ENCODE measurements at places on chromosomes 5 and 9.

DNA sequence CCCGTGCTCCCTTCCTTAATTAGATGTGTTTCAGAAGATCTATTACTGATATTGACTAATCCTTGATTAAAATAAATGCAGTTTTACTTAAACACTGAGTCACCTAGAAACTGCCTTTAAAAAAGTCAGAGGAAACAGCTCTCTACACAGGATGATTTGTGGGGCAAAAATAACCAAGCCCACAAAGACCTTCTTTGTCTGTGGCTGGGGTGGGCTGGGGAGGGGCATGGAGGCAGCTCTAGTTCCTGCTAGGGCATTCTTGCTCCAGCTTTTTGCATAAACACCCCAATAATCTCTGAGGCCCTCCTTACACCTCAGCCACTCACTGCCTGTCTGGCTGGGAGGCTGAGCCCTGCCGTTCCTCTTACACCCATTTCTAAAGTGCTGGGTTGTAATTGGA, 227.6 kb upstream of the DAP start:
- no peak for DNase-seq

GRCh38 chr9:129423216-129423615, 197.7 kb downstream of the C9orf50 start:
- no peak for DNase-seq

- no peak for DNase-seq
These were observed 732 bp downstream of the PBX3 start for GRCh38 chr9:125747765-125748445.

DNA sequence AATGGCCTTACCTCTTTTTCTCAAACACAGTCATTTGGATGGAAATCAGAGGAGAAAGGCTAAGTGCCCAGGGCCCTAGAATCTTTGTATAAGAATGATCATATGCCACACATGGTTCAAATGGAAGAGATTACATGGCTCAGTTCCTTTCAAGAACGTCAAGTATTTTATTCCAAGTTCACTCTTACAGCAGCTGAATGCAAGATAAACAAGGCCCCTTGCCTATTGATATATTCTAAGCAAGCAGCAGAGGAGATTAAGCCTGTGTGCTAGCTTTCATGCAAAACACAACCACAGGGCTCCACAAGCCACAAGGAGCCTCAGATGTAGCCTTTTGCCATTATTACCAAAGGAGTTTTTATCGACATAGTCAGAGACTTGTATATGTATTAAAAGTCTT, 55.3 kb upstream of the SLCO6A1 start:
- DNase-seq, result no peak

GRCh38 chr9:107176436-107177151, 106.5 kb upstream of the RAD23B start:
- DNase-seq, result no peak

DNA sequence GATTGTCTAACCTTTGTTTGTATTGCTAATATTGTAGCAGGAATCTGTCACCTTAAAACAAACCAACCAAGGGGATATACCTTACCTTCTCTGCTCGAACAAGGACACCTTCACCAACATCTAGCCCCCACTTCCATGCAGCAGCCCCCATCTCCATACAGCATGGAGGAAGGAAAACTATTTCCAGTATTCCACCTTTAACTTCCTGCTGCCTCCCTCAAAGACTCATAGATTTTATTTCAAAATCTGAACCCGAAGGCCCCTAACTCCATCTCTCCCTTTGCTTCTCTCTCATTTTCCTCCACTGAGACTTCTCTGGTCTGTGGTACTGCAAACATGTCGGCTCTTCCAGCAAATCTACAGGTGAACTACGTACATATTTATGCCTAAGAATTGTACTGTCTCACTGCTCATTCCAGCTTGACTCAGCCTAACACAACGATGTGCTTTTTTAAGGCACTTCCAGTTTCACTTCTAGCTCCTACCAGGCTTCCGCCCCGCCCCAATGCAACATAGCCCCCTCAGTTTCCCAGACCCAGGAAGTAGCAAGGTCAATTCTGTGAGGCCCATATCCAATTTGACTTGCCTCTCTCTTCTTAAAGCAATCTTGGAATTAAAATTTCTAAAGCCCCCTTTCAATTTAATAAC, 70.7 kb upstream of the RNF38 start:
- DNase-seq, result no peak

- no peak for DNase-seq
These were observed 116.2 kb downstream of the ROR2 start for GRCh38 chr9:91833878-91834255.

DNA sequence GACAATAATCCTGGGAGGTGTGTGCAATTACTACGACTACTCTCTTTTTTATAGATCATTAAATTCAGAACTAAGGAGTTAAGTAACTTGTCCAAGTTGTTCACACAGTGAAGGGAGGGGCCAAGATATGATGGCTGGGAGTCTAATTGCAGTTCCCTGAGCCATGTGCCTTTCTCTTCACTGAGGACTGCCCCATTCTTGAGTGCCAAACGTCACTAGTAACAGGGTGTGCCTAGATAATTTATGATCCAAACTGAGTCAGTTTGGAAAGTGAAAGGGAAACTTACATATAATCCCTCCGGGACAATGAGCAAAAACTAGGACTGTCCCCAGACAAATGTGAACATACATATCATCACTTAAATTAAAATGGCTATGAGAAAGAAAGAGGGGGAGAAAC, 20.2 kb downstream of the IL7R start:
- DNase-seq, result no peak

DNA sequence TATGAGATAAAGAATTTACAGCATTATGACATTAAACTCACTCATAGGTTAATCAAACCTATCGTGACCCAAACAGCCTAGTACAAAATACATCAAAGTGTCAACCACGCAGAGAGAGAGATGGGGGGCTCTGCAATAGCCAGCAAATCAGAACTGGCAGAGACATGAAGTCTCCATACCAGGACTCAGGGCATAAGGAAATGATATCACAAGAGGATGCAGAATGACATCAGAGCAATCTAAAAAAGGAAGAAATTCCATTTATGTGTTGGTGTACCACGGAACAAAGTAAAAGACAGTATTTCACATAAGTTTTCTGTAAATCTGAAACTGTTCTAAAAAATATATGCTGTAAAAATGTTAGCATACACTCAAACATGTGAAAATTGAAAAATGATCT, 24.6 kb downstream of the BICD2 start:
- DNase-seq, result no peak

DNA sequence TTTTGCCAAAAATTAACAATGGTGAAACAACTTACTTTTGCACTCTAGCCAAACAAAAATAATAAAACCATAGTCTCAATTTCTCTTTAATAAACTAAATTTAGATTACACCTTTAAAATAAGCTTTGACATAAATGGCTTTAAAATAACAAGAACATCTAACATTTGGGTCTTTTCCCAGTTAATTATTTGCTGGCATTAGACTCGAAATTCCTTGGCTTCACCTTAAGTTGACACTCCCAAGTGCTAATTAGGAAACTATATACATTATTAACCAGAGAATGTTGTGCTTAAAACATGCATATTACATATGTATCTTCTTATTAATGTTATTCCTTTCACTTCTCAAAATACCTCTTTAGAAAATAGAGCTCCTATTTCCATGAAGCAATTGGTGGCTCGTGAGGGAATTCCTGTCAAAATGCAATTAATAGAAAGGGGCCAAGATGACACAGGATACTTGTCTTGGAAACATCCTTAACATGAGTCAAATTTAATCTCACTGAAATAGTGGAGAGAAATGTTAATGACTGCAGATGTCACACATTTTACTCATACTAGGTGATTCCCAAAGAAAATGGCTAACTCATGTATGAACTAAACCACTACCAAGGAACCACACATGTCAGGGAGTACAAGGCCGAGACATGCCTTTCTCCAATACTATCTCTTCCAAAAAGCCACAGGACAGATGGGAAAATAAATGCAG, 932.9 kb upstream of the DMAC1 start:
- no peak for DNase-seq

- no peak for DNase-seq
These were observed 42.7 kb upstream of the IL17B start for GRCh38 chr5:149421834-149422233.

DNA sequence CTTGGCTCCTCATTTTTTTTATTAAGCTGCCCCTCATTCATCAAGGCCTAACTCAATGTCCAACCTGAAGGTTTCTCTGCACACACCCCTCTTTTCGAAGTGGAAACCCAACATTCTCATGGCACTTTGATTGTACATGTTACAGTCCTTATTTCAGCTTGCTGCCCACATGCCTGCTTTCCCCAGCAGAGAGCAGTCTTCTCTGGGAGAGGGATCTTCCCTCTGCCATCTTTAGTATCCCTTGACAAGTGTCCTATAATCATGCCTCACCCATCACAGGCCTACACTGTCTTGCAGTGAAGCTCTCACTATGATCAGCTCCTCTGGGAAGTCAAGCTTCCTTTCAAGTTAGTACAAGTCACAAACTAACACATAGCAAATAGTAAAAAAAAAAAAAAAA, 175.1 kb downstream of the ACER2 start:
- DNase-seq, result no peak

- DNase-seq, result no peak
These were observed 17.2 kb downstream of the ENHO start for GRCh38 chr9:34505370-34506120.

DNA sequence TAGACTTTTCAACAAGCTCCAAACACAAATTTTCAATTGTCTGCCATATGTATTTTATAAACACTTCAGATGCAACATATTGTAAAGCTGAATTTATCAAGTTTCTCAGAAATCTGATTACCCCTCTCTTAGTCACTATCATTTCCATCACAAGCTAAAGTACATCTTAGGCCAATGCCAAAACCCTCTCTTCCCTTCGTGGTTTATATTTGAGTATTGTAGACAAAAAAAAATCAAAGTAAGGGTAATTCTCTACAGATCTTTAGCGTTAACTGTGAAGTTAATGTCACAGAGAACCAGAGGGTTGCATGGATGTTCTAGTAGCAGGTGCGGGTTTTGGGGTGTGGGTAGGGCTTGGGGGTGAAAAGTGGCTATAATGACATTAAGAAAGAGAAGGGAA, 387.7 kb upstream of the PTGER4 start:
- no peak for DNase-seq

DNA sequence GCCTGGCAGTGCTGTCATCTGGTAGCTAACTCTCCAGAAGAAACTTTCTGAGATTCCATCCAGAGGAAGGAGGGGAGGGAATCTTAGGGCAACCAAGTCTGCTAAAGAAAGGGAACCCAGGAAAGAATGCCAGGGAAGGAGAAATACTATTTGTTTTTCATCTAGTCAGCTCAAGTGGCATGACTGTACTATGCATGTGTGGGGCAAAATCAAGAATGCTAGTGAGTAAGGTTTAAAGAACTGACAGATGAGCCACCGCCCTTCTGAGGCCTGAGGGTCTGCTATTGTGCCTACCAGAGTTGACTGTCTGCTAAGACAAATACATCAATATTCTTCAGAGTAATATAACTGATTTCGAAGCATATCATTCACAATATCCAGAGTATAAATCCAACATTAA, 204.2 kb downstream of the SLC12A2 start:
- DNase-seq, result no peak

- DNase-seq, result no peak
These were observed 1310.0 kb upstream of the C9orf72 start for GRCh38 chr9:28883234-28883633.

DNA sequence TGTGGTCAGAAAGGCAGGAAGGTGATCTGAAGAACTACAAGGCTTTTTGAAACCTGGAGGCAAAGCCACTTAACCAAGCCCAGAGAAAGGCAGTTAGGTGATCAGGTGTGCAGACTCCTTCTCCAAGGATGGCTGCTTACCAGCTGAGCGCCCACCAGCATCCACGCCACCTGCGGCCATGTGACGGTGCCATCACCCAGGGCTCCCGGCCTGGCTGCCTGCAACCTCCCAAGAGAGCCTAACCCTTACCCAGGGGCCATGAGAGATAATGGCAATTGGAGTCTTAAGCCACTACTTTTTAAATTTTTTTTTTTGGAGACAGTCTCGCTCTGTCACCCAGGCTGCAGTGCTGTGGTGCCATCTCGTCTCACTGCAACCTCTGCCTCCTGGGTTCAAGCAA, 33.1 kb upstream of the PHYKPL start:
- no peak for DNase-seq

DNA sequence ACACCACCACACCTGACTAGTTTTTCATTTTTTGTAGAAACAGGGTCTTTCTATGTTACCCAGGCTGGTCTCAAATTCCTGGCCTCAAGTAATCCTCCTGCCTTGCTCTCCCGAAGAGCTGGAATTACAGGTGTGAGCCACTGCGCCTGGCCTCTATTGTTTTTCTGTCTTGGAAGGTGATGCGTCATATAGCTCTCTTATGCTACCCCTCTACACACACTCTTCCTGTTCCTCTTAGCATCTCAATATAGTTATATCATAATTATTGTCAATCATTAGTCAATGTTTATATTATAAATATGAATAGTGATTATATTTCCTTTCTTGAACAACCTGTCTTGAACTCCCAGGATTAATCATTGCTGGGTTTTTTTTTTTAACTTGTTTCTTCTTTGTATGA, 7.3 kb downstream of the PKD2L2 start:
- no peak for DNase-seq

DNA sequence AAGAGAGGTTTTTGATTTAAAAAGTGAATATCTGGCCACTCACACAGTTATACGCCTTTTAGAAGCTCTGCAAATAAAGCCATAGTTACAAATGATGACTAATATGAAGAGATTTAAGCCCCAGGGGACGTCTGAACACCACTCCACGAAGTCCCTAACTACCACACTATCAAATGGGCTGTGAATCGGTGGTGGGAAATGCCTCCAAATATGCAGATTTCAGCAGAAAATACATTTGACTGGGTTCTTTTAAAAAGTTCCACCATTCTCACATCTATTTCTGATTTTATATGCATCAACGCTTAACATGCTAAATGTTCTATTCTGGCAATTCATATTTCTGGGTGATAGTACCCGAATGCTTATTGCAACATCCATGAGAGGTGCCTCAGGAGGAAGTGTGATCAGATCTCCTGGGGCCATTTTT, 22.5 kb downstream of the TICAM2 start:
- DNase-seq, result no peak

DNA sequence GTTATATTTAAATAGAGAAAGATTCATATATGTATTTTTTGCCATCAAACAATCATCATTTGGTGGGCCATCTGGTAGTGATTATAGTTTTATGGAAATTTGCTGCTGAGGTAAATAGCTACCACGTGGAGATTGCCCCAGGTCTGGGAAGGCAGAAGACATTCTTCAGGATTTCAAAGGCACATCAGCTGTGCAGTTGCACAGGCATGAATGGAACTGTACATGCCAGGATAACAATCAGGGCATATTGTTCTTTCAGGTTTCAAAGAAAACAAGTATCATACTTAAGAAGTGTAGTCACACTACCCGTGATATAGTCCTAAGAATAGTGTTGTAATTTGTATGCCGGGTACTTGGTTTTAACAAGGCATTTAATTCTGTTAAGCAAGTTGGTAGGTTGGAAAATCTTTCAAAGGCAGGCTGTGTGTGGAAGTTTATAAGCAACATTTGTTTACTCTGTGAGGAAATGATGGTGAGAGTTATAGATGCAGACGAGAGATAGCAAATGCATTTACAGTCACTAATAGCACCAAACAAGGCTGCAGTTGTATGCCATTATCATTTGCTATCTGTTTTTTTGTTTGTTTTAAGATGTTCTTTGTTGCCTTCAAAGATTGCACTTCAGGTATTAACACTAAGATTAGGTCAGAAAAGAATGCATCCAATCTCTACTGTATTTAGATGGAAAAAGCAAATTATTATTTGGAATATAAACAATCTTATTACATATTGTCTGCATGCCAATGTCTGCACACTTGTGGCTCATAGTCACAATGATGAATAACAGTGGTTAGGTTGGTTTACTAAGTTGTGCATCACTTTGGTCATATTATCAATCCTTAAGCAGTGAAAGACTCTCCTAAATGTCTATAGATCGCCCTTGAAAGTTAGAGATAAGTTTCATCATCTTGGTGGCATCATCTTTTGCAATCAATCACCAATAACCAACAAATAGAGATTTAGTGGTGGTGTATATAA, 55.3 kb downstream of the RPS23 start:
- no peak for DNase-seq

Measured in esophagus squamous epithelium (tissue), 5 donors.